Pancreas (tissue), 10 donors: ENCODE measurements at places on chromosomes 3 and 15. TPM values are rescaled to one million over a fixed set of nuclear protein-coding genes. Genes with fewer than 3 reads are reported as not detected.

- no peak for DNase-seq
Observed at GRCh38 chr15:92430069-92430440, 36.4 kb downstream of the ST8SIA2 start.

The COL7A1 gene
- 0.67 TPM for total RNA-seq

GRCh38 chr3:72797773-72798543 lies 50.3 kb downstream of the SHQ1 start:
- peak; percentile 43 for DNase-seq

DNA sequence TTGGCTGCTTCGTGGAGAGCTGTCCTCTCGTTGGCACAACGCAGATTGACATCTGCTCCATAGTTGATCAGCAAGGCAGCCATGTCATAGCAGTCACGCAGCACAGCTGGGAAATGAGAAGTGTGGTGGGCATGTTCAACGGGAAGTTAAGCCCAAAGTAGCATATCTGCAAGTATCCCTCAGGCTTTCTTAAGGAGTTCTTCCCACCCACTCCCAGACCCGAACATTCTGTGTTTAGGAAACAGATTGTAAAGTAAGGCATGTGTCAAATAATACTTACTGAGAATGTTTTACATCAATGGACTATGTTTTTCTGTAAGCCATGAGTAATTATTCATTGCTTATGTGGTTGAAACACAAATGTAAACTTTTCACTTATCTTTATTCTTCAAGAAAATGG lies 9.2 kb downstream of the ASB14 start:
- DNase-seq, result no peak

DNA sequence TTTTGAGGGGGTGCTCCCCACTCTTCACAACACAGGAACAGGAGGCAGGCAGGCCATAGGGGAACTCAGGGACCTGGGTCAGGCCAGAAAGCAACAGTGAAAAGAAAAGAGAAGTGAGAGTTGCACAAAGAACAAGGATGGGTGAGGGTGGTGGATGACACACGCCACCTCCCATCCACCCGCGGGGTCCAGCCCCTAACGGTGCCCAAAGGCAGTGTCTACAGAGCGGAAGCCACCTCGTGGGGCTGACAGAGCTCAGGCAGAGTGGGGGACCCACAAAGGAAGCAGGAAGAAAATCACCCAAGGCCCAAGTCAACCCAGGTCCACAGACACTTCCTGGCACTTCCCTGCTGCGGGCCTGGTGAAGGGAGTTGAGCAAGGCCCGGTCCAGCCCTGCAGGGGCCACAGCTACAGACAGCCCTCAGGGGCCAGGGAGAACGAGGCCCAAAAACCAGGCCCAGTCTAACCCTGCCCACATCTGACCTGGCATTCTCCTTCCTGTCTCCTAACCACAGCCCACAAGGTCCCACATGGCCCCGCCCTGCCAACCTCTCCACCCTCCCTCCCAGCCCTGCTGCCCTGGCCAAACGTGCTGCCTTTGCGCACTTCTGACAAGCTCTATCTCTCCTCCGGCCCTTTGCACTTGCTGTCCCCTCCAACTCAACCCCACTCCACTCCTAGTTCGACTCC lies 5.9 kb downstream of the NUP210 start:
- DNase-seq, result no peak

DNA sequence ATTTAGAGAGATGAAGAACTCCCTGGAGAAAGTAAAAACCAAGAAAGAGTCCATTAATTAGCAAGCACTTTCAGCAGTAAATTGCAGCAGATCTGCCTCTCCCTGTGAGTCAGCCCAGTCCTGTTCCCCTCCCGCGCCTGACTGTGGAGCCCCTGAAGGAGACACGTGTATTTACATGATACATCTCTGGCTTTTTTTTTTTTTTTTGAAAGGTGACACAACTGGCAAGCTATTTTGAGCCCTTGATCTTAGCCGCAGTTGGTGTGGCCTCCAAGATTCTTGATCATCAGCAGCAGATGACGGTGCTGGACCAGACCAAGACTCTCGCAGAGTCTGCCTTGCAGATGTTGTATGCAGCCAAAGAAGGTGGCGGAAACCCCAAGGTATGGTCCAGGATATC lies 271.8 kb upstream of the TPM1 start:
- DNase-seq, result no peak

DNA sequence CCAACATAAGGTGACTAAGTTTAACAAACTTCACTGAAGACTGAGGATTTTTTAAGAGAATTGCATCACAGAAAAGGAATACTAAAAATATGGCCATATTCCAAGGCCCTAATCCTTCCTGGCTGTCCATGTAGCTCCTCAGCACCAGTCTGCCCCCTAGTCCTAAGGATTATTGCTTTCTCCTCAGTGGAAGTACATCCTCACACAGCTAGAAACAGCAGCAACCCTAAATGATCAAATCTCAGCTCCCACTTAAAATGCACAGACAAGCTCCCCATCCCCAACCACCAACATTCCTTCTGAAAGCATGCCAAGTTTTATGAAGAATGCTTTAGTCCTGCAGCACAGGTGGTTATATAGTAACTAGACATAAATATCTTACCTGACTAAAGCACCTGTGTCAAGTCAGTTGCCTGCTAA lies 14.7 kb downstream of the ST3GAL6 start:
- no peak for DNase-seq

GRCh38 chr3:53773021-53773436 lies 73.2 kb downstream of the CHDH start:
- DNase-seq, result no peak

DNA sequence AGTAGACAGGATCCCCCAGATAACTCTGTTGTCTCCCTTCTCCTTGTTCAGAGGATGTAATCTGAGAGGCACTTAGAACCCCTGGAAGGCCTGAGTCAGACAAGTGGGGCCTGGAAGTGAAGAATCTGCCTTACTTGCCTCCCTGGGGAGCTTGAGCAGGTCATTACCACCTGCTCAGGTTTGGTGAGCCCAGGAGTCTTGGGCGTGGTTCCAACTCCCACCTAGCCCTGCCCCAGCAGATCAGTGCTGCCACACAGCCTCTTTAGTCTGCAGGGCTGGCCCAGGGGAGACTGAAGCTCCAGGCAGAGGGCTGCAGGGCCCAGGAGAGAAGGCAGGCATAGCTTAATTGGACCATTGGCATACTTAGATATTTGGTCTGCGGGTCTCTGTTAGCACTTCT lies 230.0 kb downstream of the ERC2 start:
- DNase-seq, result no peak

The SLC28A2 gene
- total RNA-seq, result not detected

DNA sequence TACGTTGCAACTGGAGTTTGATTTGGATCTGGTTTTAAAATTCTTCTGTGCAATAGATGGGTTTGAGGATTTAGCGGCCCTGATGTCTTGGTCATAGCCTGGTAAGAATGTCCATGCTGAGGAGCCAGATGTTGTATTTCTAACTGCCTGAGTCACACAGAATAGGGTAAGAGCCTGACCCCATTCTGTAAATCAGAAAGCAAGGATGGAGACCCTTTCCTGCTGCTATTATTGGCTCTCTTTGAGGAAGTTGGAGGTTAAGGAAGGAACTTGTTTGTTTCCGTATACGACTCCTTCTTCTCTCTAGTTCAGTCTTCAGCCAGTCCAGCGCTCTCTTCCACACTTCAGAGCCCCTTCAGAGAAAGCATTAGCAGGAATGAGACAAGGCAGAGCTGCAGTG lies 65.1 kb downstream of the HCN4 start:
- DNase-seq, result no peak

The EDEM1 gene
- total RNA-seq, result 28.3 TPM

GRCh38 chr15:67152429-67152828 lies 87.0 kb downstream of the SMAD3 start:
- no peak for DNase-seq

DNA sequence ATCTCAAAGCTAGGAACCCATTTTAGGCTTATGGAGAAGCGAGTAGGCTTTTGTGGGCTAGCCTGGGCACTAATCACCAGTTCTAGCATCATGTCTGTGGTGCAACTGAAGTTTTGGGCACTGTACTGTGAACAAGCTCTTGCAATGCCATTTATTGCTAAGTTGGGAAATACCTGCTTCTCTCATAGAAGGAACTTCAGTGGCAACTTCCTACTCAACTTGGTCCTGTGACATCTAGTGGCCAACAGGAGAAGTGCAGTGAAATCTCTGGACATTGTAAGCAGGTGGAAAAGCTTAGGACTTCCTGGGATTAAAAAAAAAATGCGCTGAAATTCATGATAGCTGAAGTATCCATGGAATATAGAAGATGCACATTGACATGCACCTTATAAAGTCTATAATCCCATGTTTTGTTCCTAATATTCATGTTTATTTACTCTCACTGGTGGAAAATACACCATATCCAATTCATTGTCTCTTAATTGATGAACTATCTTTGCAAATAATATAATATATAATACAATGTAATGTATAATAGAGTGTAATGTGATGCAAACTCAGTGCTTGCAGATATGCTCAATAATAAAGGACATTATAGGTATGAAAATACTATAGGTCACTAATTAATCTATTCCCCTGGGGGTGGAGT lies 6.5 kb upstream of the ALDH1A3 start:
- DNase-seq, result peak; percentile 81

- no peak for DNase-seq
Observed at GRCh38 chr15:53882311-53882710, 95.9 kb upstream of the UNC13C start.

- DNase-seq, result no peak
Observed at GRCh38 chr3:16761571-16761970, 123.2 kb upstream of the PLCL2 start.

DNA sequence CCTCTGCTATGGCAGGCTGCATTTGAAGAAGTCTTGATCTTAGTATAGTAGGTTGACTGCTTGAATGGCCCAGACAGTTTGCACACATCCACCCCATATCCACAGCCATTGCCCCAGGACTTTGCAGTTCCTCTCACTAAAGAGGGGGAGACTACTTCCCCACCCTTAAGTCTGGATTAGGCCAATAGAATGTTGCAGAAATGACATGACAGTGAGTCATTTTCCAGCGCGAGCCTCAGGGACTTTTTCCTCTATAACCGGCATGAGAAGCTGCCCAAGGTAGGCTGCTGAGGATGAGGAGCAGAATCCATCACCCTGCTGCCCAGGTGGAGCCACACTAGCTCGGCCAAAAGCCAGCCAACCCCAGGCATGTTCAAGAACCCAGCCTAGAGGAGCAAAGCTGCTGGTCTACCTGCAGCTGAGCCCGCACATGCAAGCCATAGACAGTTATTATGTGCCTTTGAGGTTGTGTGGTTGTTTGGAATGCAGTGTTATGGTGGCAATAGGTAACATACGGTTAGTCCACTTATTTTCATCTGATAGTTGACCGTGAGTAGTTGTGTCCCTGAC lies 113.9 kb downstream of the TLE3 start:
- DNase-seq, result no peak

The TTC21A gene
- total RNA-seq, result 5.1 TPM

DNA sequence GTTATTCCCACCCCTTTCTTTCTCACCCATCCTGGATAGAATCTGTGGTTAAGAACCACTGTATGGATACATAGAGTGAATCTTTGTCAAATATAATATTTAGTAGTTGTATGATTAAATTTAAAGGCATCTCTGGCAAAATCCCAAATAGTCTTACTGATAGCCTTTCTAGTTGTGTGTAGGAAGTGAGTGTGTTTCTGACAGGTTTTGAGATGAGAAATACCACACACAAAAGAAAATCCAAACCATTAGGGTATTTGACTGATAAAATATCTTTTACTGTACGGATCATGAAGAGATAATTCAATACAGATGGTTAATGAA lies 44.7 kb upstream of the PLCL2 start:
- DNase-seq, result no peak

The TMEM212 gene
- total RNA-seq, result not detected

The GPR160 gene
- 7.6 TPM for total RNA-seq

DNA sequence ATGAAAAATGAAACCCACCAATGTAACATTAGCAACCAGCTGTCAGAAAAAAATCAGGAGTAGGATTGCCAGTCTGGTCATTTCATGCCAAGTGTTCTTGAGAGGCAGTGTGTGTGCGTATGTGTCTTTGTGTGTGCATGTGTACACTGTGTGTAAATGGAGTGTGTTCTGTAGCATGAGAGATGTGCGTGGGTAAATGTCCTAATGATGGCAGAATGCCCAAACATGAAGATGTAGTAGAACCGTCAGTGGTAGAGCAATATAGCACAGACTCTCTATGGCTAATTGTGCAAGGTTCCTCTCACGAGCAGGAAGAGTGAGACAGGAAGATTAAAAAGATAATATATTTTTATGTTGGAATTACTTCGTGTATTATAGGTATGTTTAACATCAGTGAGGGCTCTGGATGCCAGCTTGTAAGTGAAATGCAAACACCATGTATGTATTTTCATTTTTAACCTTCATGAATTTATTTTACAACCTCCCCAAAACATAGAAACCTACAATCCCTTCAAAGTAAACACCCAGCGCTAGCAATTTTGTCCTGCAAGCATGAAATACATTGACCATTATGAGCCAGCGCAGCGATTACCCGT lies 1038.7 kb downstream of the IGSF11 start:
- no peak for DNase-seq

The C2CD4A gene
- 16.1 TPM for total RNA-seq

GRCh38 chr15:67172172-67172571 lies 82.3 kb downstream of the AAGAB start:
- peak; percentile 30 for DNase-seq

- DNase-seq, result peak; percentile 18
Observed at GRCh38 chr3:167350245-167350862, 29.7 kb downstream of the ZBBX start.
